Hematopoietic multipotent progenitor cell treated with erythropoietin and hydrocortisone succinate and interleukin-3 and kit ligand, for 8 days (in vitro differentiated cells): ENCODE measurements at places on chromosomes 5 and 9.

- DNase-seq = no peak
These were observed 3.1 kb downstream of the FBXW5 start for GRCh38 chr9:136941231-136942111.

DNA sequence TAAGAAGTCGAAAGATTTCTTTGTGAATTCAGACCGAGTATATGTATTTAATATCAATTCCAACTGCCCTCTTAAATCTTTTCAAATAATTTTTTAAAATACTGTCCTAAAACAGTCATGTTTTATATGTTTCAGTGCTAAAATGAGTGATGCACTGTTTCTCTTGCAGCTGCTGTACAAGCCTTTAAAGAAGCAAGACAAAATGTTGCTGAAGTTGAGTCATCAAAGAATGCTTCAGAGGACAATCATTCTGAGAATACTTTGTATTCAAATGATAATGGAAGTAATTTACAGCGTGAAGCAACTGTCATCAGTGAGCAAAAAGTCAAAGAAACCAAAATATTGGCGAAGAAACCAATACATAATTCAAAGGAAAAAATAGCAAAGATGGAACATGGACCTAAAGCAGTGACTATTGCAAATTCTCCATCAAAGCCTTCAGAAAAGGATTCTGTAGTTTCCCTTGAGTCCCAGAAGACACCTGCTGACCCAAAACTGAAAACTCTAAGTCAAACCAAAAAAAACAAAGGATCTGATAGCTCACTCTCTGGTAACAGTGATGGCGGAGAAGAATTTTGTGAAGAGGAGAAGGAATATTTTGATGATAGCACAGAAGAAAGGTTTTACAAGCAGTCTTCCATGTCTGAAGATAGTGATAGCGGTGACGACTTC lies 58.0 kb downstream of the LOX start:
- no peak for DNase-seq

DNA sequence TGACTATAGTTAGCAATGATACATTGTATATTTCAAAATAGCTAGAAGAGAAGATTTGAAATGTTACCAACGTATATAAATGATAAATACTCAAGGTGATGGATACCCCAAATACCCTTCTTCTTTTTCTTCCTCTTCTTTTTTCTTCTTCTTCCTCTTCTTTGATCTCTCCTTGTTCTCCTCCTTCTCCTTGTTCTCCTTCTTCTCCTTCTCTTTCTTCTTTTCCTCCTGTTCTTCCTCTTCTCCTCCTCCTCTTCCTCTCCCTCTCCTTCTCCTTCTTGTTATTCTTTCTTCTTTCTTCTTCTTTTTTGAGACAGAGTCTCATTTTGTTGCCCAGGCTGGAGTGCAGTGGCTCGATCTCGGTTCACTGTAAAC lies 616 bp upstream of the SPEF2 start:
- DNase-seq = no peak

DNA sequence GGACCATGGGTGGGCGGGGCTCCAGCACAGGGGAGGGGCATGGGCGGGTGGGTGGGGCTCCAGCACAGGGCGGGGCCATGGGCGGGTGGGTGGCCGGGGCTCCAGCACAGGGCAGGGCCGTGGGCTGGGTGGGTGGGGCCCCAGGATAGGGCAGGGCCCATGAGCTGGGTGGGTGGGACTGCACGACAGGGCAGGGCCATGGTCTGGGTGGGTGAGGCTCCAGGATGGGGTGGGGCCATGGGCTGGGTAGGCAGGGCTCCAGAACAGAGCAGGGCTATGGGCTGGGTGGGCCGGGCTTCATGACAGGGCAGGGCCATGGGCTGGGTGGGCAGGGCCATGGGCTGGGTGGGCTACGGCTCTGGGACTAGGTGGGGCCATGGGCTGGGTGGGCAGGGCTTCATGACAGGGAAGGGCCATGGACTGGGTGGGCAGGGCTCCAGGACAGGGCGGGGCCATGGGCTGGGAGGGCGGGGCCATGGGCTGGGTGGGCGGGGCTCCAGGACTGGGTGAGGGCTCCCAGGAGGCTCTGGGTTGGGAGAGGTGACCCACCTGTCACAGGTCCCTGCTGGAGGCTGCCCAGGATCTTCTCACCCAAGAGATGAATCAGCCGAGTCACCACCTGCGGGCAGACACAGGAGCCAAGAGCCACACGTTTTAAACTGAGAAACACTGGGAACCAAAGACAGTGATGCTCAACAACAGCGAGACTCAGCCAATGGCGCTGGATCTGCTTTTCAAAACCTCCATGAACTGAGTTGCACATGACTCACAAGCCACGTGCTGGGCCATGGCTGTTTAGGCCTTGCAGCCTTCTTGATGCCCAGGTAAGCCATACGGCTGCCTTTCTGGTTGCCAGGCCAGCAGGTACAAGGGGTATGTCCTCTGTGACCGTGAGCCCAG lies 33.6 kb upstream of the NSMF start:
- DNase-seq = peak; percentile 79

DNA sequence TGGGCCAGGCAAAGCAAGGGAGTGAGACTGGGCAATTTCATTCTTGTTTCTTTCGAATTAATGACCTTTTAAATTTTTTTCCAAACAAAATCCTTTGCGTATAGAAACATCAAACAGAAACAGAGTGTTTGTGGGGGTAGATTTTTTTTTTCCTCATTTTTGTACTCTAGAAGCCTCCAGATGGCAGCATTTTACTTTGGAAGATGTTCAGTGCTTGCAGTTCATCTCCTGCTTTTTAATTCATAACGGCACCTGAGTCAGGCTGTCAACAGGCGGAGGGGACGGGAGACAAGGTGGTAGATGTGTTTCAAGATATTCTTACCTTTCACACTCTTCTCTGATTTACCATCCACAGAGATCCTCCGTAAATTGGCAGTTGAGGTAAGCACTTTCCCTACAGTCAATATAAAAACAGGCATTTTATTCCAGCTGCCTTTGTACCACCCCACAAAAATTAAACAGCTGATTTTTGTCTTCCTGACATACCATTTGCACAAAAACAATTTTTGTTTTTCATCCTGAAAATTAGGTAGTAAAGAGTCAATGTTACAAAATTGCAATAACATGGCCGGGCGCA lies 99.5 kb upstream of the FBXL17 start:
- peak; percentile 54 for DNase-seq

- peak; percentile 44 for DNase-seq
These were observed at the start of gene CCNI2 for GRCh38 chr5:132746954-132747615. Gene CCNI2 (plus strand): TSS chr5:132747426. CDS start chr5:132747496, 70 bp downstream.

- DNase-seq = no peak
These were observed 10.0 kb downstream of the TCF7 start for GRCh38 chr5:134124289-134125038.

GRCh38 chr9:135050072-135050990 lies 37.1 kb upstream of the OLFM1 start:
- DNase-seq = no peak

- no peak for DNase-seq
These were observed 5.2 kb downstream of the LTC4S start for GRCh38 chr5:179798771-179799643.

GRCh38 chr5:134509308-134510040 lies 16.0 kb upstream of the JADE2 start:
- DNase-seq = peak; percentile 53

- DNase-seq = no peak
These were observed 1.5 kb upstream of the PRDM12 start for GRCh38 chr9:130662970-130663257.

GRCh38 chr5:139639619-139640380 lies 8.3 kb upstream of the CXXC5 start:
- DNase-seq = peak; percentile 27

GRCh38 chr5:35374584-35374983 lies 144.3 kb upstream of the PRLR start:
- DNase-seq = no peak

- DNase-seq = no peak
These were observed 61.9 kb downstream of the PGM5 start for GRCh38 chr9:68418259-68418845.

DNA sequence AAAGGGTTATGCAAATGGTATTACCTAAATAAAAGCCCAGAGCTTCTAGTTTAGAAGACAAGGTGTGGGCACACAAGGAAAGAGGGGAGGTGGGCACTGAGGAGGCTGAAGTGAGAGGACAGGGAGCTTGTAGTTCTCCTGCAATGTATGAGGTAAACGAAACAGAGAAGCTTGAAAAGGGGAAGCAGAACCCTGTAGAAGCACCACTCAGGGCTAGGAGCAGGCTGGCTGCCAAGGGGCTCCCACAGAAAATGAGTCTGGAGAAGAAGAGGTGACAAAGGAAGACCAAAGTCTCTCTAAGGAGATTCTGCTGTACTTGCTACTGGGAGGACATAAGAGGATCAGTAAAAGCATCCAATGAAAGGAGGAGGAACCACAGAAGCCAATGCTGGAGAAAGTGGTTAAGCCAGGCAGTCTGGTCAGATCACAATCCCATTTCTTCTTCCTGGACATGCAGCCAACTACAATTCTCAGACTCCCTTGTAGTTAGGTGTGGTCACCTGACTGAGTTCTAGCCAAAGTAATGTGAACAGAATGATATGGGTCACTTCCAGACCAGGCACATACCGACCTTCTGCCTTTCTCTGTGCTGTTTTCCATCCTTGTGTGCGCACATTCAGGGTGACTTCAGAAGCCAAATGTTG lies 174.5 kb upstream of the MAP3K1 start:
- DNase-seq = no peak

DNA sequence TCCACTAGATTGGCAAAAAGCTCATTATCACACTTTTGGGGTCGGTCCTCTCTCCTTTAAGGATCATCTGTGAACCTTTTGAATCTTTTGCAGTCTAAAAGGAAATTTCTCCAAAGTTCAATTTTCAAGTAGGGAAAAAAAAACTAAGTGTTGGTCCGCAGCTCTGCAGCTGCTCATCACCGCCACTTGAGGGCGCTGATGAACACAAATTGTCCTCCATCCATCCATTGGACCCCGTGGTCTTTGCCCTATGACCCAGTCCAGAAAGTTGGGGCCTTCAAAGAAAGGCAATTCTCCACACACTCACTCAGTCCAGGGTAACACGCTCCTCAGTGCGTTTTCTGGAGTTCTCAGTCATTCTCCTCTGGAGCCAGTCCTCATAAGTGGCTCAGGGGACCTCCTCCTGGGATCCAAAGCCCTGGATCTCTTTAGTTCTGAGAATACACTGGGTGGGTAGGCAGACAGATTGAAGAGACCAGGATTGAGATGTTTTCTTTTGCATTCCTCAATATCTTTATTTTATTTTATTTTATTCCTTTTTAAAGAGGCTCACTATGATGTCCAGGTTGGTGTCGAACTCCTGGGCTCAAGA lies 63.6 kb upstream of the SLC28A3 start:
- DNase-seq = peak; percentile 13

GRCh38 chr5:114859438-114859735 lies 310.3 kb downstream of the TRIM36 start:
- no peak for DNase-seq

DNA sequence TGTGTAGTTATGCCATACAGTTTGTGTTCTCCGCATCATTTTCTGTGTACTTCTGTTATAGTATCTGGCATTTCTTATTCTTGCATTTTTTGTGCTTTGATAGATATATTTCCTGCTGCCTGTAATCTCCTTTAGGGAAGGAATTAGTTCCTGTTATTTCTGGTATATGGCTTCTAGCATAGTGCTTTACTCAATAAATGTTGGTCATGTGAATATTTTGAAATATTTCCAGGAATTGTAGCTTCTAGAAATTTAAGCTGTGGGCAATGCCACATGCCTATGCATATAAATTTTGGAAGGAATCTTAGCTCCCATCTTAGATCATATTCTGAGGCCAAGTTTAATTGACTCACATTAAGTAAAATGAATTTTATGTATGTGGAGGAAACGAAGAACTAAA lies 11.5 kb upstream of the PRRC1 start:
- DNase-seq = no peak

- no peak for DNase-seq
These were observed 415.8 kb downstream of the SPATA31D1 start for GRCh38 chr9:82404196-82404870.

GRCh38 chr5:68141494-68141893 lies 74.1 kb upstream of the PIK3R1 start:
- DNase-seq = no peak

- no peak for DNase-seq
These were observed 301.5 kb upstream of the ACTBL2 start for GRCh38 chr5:57784121-57784520.

DNA sequence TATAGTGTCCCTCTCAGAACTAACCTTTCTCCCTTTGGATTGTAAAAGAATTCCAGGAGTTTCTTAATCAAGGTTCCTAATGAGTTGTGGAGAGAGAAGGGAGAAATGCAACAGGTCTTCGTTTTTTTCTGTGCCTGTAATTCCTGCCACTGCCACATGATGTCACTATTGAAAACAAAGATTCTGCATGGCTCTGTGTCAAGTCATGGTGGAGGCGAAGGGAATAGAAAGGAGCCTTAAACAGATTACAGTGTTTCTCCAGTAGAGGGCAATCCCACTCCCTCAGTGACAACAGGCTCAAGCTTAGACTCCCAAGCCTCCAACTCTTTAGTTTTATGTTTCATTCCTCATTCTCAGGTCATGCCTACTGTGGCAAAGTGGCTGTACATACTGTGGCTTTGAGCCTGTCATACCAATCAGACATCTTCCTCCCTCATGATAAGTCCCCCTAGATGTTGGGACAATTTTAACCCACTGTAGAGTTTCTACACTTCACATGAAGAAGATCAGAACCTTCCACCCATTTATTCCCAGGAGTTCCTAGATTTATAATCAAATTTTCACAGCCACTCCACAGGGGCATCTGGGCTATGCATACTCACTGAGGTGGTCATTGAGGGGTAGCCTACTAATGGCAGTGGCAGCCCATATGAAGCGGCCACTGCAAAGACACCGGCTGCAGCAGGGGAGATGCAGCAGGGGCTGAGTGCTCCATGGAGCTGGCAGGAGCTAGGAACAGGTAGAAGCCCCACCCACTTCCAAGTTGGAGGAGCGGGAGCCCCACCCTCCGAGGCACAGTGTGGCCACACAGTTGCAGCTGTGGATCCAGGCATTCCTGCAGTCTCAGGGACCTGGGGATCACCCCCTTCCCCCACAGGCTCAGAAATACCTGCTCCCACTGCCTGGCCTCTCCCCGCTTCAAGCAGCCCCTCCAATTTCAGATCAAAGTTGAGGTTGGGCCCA lies 97.4 kb upstream of the TRIM32 start:
- DNase-seq = peak; percentile 83

- no peak for DNase-seq
These were observed 48.1 kb upstream of the OLFM1 start for GRCh38 chr9:135039266-135039870.

GRCh38 chr5:66498791-66499207 lies 97.4 kb upstream of the MAST4 start:
- peak; percentile 42 for DNase-seq

DNA sequence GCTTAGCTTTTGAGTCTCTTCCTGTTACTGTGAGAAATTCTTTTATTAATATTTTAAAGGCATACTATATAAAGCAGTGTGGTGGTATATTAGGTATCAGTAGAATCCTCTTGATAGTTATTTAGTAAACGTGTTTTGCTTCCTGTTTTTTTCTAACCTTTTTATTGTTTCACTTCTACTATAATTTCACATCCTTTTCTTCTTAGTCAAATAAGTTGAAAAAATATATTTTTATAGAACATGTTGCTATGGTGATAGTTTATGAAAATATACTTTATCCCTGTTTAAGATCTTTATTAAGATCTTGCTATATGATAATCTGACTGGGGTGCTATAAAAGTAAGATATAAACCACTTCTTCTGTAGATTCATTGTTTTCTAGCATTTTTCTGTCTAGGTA lies 2.1 kb downstream of the POLK start:
- no peak for DNase-seq

- no peak for DNase-seq
These were observed 235.2 kb upstream of the SLC24A2 start for GRCh38 chr9:20023961-20024571.

GRCh38 chr5:28430565-28431178 lies 1392.3 kb upstream of the CDH9 start:
- DNase-seq = no peak
